T-cell (primary cell): ENCODE measurements at places on chromosomes 4 and X. TPM values are rescaled to one million over a fixed set of nuclear protein-coding genes. Genes with fewer than 3 reads are reported as not detected.

The ARHGAP10 gene
- 6.8 TPM for total RNA-seq

The STK26 gene
- 28.5 TPM for total RNA-seq

The RAB9B gene
- total RNA-seq = 0.15 TPM

The RASL11B gene
- 0.32 TPM for total RNA-seq

The YY2 gene
- 1.3 TPM for total RNA-seq

The GYG2 gene
- not detected for total RNA-seq

The HTRA3 gene
- not detected for total RNA-seq

The ALAS2 gene
- not detected for total RNA-seq

The GAGE2A gene
- not detected for total RNA-seq
